ENCODE measurements at places on chromosomes 7 and 10.

GRCh38 chr7:147423875-147424274, 1166.7 kb upstream of the C7orf33 start:
- no peak for DNase-seq

DNA sequence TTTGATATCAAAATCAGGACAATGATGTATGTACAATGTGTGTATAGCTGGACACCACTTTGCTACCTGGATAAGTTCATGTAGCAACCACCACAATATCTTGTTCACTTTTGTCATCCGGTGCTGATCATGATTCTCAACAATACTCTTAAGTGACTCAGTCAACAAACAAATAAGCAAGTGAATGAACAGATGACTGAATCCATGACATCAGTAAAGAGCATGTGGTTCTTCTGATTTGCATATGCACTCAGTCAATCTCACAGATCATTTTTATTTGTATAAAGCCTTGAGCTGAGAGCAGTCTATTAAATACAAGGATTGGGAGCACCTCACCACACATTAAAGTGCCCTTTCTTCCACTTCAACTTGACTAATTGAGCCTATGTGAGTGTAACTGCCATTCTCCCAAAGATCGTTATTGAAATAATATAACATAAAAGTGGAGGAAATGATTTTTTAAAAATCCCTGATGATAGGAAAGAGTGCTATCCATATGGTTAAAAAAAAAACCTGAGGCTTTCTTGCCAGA, 69.5 kb downstream of the NPSR1 start:
- no peak for DNase-seq

DNA sequence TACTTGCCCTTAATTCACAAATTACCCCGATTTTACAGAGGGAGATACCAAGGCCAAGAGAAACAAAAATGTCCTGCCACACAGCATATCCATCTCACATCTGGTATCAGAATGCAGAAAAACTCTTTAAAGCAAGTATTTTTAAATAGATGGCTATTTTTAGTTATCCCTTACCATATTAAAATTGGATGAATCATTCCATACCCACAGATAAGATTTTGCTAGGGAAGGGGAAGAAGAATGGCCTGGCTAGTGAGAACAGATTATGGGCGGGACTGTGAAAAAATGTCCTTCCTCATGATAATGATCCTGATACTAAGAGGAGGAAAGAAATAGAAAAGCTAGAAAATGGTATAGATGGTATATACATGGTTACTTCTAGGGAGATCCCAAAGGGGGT, 80.6 kb upstream of the GATAD1 start:
- DNase-seq: no peak

- no peak for DNase-seq
Observed at GRCh38 chr10:26481315-26481692, 43.2 kb downstream of the APBB1IP start.

- no peak for DNase-seq
Observed at GRCh38 chr10:131085091-131085860, 226.2 kb downstream of the TCERG1L start.

- DNase-seq: no peak
Observed at GRCh38 chr7:9307131-9307530, 873.7 kb downstream of the NXPH1 start.

GRCh38 chr7:117134411-117134810, 181.1 kb downstream of the ST7 start:
- DNase-seq: no peak

DNA sequence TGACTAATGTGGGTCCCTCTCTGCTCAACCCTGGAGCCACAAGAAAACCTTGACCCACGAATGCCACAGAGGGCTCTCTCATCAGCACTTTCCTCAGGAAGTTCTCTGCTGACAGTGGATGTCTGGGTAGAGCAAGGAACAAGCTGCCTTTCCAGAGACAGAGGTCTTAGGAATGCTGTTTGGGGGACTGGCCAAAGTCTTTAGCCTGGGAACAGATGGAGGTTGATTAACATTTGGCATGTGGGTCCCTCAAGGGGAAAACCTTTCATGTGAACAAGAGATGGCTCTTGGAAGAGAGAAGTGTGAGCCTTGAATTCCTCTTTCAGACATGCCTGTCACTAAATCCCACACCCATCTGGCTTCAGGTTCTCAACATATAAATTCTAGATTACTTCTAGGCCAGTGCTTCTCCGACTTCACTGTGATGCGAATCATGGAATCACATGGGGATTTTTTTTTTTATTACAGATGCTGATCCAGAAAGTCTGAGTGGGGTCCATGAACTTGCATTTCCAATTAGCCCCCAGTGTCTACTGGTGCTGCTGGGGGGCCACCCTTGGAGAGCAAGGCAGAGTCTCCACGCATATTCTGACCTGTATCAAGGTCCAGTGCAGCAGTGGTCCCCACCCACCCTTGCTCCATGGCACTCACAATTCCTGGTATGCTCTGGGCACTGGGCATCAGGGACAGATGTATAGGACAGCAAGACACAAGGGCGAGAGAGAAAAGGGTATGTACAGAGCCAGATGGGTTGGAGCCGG, 360.4 kb downstream of the CXCL12 start:
- DNase-seq: no peak

GRCh38 chr10:124949543-124949942, 7.6 kb downstream of the ZRANB1 start:
- DNase-seq: no peak

- no peak for DNase-seq
Observed at GRCh38 chr7:37380831-37381230, 67.8 kb downstream of the ELMO1 start.

DNA sequence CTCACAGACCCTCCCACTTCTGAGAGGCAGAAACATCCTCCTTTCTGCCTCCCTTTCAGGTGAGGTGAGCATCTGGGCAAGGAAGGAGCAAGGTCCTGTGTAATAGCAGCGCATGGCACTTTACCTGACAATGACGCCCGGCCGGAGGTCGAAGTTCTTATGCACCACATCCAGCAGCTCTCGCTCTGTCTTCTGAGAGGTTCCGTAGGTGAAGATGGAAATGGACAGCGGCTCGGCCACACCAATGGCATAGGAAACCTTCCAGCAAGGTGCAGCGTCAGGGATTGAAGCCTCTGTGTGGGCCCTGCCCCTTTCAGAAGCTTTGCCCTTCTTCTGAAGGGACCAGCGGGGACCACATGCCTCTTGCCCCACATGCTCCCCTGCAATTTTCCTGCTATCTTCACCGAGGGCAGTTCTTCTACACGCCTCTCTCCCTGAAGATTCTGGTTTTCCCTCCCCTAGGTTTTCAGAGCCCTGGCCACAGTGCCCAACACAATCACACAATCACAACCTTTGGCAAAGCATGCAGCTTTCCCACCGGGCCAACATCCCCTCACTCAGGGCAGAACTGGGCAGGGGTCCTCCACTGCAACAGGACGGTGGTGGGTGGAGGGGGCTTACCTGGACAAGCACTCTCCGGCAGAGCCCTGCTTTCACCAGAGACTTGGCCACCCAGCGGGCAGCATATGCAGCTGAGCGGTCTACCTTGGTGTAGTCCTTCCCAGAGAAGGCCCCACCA, 14.9 kb downstream of the MAT1A start:
- no peak for DNase-seq

- DNase-seq: no peak
Observed at GRCh38 chr10:132446661-132447445, 49.9 kb downstream of the PWWP2B start.

DNA sequence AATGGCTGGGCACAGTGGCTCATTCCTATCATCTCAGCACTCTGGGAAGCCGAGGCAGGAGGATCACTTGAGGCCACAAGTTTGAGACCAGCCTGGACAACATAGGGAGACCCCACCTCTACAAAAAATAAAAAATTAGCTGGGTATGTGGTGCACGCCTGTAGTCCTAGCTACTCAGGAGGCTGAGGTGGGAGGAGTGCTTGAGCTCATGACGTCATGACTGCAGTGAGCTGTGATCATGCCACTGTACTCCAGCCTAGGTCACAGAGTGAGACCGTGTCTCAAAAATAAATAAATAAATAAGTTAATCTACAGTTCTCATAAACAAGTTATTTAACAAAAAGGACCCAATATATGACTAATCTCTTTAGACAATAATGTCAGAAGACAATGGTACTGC, 76.2 kb downstream of the TPK1 start:
- DNase-seq: no peak

- no peak for DNase-seq
Observed at GRCh38 chr7:49783446-49783845, 10.0 kb downstream of the VWC2 start.

DNA sequence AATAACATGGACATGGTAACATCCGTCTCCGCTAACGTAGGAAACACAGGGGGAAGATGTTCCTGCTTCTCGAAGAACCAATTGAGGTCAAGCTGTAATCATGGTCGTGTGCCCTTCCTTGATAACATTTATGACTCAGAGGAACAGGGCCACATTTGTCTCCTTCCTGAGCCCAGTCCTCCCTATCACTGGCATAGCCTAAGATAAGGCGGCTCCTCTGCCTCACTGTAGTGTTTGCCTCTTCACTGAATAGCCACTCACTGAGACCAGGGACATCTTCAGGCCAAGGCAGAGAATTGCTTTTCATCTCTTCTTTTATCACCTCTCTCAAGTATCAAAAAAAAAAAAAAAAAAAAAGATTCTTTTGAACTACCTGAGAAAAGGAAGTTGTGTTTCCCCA, 5.4 kb upstream of the GRM8 start:
- DNase-seq: no peak

- DNase-seq: no peak
Observed at GRCh38 chr10:36019749-36020148, 377.7 kb upstream of the FZD8 start.

DNA sequence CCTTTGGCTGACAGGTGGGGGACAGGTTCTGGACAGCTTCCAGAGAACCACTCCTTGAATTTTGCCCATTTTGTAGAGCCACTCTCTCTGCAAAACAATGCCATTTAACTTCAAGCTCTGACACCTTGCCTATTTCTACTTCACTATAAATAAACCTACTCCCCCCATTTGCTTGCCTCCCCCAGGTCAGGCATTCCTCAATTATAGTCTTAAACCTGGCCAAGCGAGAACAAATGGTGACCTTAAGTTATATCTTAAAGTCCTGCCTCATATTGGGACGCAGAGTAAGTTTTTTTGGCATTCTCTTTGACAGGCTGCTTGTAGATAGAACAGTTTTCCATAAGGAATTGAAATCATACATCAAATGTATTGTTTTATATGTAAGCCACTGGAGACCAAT, 706.9 kb downstream of the LRMDA start:
- DNase-seq: no peak

GRCh38 chr7:158120716-158121115, 466.9 kb downstream of the PTPRN2 start:
- DNase-seq: peak; percentile 22

DNA sequence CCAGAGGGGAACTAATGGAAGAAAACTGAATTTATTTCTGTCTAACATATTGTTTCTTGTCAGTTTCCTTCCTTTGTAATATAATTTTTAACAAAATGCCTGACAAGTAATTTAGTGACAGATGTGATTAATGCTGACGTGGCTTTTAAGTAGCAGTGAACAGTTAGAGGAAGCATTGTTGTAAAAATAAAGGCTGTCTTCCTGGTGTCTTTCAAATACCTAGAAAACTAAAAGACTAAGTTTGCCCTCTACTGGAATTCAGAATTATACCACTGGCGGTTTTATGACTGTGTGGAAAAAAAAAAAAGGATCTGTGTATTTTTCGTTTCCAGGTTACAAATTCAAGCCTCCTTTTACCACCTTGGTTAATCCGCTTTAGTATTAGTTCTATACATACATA, 217.1 kb upstream of the DPP6 start:
- no peak for DNase-seq

- no peak for DNase-seq
Observed at GRCh38 chr7:128448751-128449302, 6.9 kb upstream of the HILPDA start.

- no peak for DNase-seq
Observed at GRCh38 chr10:113471241-113471996, 81.4 kb upstream of the HABP2 start.

DNA sequence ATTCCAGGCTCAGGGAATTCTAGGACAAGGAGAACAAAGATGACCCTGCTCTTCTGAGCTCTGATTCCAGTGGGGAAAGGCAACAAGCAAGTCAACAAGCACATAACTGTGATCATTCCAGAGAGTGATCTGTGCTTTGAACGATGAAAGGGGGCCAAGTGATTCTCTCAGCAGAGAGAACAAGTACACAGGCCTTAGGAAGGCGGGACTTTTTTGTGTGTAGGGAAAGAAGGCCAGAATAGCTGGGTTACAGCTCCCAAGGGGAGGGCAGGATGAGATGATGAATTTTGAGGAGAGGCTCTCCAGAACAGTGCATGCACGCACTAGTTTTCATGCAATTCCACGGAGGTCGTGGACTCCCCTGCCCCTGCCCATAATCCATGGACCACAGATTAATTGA, 565.2 kb downstream of the SDK1 start:
- DNase-seq: no peak

DNA sequence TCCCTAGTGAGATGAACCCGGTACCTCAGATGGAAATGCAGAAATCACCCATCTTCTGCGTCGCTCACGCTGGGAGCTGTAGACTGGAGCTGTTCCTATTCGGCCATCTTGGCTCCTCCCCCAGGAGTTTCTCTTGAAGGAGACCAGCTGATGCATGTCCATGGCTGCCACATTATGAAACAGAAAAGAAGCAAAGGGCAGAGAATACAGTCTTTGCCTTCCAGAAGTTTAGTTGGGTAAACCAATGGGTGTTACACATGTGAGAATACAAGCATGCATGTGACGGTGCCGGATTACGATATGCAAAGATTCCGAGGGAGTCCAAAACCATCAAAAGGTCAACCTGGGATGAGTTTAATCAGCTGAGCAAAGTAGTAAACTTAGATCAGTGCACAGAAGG, 151.6 kb downstream of the SEM1 start:
- DNase-seq: no peak

DNA sequence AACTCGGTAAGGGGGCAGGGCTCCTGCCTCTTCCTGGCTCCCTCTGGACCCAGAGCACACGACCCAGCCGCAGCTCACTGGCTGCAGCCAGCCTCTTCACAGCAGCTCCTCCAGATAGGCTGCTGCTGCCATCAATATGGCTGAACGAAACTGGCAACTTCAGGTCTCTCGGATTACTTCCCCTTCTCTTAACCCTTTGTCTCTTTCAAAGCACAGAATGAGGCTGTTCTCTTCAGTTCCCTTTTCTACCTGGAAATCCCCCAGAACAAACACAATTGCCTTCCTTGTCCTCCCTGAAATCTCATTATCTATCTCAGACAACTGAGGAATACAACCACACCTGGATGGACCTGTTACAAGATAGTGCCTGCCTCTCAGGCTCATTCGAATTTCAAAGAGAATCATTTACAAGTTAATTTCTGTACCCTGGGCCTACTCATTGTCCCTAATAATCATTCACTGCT, 193.4 kb upstream of the MBL2 start:
- DNase-seq: no peak

- peak; percentile 70 for DNase-seq
Observed at GRCh38 chr10:86265236-86265894, 101.2 kb downstream of the GRID1 start.

- peak; percentile 71 for DNase-seq
Observed at GRCh38 chr10:132627666-132628531, 90.3 kb downstream of the INPP5A start.

- DNase-seq: no peak
Observed at GRCh38 chr10:3948843-3949242, 163.8 kb upstream of the KLF6 start.
